Hematopoietic multipotent progenitor cell treated with erythropoietin and hydrocortisone succinate and interleukin-3 and kit ligand, for 8 days (in vitro differentiated cells): ENCODE measurements at places on chromosomes 4 and X.

- DNase-seq, result peak; percentile 27
Observed at GRCh38 chrX:2609431-2610238, 81.5 kb upstream of the CD99 start.

DNA sequence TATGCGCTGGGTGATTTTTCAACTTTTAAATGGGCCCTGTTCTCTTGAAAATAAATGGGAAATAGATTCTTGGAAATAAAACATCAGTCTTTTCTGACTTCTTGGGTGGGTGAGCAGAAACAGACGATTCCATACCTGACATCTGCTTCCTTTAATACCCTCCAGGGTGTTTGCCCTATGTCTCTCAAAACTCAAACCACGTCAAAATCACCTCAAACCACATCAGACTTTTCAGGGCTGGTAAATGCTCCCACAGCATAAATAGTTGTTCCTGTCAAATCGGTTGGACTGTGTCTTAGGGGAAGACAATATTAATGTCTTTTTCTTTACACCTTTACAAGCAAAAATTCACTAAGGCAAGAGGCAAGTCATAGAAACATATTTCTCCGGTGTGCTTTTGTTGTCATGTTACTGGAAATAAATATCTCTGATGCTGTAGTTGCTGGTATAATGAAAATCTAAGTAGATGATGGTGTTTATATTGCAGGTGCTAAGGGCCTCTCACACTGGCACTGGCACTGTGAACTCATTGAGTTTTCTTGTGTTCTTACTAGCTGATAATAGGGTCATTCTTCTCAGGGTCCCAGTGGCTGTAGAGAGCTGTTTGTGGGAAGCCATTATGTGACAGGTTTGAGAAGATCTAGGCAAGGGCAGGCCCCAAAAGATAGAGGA lies 380.4 kb downstream of the RAPGEF2 start:
- no peak for DNase-seq

GRCh38 chr4:40909363-40909876 lies 159.7 kb downstream of the NSUN7 start:
- peak; percentile 44 for DNase-seq

DNA sequence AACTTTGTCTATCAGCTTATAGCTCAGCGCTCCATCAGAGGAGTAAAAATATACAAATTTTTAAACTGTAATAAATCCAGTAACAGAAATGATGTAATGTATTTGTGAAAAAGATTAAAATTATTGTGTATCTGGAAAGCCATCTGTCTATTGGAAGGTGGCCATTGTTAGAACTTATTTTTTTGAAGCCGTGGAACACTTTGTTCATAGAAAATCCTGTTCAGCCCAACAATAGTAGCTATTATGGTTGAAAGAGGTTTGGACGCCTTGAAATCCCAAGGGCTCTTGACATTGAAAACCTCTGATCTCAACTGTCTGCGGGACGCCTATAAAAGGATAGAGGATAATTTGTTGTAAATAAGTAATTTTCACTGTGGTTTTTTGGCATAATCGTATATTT lies 98.3 kb downstream of the RAPGEF2 start:
- DNase-seq, result no peak

- no peak for DNase-seq
Observed at GRCh38 chr4:74188912-74189311, 31.0 kb downstream of the MTHFD2L start.

DNA sequence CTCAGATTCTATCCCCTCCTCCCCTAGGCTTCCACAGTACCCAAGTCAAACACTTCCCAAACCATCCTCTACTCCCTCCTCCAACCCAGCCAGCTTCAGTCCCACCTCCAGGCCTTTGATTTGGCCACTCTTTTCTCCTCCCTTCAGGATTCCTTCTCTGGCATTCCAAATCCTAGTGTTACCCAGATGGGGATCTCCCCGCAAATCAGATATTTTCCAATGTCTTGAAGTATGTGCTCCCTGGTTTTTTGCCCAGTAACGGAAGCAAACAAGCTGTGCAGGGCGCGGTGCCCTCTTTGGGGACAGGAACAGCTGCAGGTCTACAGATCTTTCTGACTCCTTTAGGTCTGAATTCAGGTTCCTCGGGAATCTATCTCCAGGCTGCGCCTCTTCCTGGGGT lies 2.2 kb upstream of the SYN1 start:
- no peak for DNase-seq

GRCh38 chr4:15479089-15479912 lies 9.6 kb downstream of the CC2D2A start:
- peak; percentile 49 for DNase-seq

DNA sequence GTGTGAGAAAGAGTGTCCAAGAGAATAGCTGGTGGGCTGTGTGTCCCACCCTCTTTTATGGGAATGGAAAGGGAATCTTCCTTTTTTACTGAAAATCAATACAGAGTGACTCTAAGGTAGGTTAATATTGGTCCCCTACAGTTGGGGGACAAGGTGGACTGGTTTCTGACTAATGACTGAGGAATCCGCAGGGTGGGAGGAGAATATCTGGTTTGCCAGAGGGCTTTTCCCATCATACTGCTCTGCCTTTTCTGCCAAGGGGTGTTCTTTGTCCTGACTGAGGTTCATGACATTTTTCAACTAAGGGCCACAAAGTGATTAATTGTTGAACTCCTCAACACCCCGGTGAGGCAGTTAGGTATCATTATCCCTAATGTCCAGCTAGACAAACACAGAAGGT lies 261.6 kb downstream of the SPATA18 start:
- DNase-seq, result no peak

DNA sequence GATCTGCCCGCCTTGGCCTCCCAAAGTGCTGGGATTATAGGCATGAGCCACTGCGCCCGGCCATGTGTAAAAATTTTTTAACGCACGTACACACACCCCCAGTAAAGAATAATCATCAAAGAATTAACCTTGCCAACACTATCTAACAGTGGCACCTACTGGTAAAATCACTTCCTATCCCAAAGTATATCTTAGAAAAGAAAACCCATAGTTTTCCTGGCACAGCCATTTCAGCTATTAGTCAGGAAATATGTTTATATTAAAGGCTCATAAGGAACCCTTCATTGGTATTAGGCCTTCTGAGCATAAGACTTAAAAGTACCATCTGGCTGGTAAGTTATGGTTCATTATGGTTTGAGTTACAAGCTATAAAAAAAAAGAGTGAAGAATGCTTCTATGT lies 14.1 kb downstream of the S100G start:
- DNase-seq, result no peak

DNA sequence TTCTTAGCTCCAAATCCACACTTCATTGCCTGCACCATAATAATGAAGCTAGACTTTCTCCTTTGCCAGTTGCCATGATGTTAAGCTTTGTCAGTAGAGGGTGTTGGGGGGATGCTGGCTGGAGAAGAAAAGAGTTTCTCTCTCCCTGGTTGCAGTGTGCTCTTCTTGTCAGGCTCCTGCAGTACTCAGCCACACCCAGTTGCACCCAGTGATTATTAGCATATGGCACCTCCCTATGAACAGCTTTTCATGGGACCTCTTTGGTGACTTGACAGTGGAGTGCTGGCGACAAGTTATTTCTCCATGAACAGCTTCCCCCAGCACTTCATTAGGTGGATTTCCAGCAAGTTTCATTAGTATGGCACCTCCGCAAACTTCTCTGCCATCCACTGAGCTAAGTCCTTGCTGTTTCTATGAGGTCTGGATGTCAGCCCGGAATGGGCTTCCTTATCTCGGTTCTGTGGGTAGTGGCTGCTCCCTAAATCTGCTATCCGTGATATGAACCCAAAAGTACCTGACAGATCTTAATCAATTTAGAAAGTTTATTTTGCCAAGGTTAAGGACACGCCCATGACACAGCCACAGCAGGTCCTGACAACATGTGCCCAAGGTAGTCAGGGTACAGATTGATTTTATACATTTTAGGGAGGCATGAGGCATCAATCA lies 18.8 kb upstream of the OTUD4 start:
- DNase-seq, result peak; percentile 85

- DNase-seq, result no peak
Observed at GRCh38 chrX:48720577-48721250, 24.2 kb downstream of the SUV39H1 start.

DNA sequence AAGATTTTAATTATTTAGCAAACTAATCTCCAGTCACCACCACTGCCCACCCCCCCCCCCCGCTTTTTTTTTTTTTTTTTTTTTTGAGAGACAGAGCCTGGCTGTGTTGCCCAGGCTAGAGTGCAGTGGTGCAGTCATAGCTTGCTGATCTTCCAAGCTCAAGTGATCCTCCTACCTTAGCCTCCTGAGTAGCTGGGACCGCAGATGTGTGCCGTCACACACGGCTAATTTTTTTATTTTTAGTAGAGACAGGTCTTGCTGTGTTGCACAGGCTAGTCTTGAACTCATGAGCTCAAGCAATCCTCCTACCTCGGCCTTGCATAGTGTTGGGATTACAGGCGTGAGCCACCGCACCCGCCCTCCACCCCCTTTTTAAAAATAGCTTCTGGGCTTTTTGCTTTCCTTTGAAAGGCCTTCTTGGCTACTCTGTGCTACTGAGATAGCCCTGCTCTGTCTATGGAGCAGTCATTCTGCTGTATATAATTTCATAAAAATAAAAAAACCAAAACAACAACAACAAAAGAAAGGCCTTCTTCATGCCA lies 18.7 kb downstream of the TXLNG start:
- no peak for DNase-seq

GRCh38 chrX:137195991-137196390 lies 162.2 kb upstream of the GPR101 start:
- no peak for DNase-seq

- no peak for DNase-seq
Observed at GRCh38 chrX:29535212-29536162, 679.9 kb upstream of the MAGEB2 start.

DNA sequence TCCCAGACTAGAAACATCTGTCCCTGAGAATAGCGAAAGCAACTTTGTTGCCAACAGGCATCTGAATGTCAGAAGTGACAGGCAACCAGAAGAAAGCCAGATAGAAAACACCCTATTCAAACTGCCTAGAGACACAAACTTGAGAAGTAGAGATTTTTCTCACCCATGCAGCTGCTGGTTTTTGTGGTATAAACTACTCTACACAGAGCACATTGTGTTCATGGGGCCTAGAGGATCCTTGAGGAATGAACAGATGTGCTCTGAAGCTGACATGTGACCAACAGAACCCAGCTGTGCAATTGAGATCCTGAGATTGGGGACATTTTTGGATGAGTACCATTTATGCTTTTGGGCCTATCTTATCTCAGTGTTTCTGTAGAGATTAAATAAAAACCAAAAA lies 63.6 kb upstream of the NRK start:
- DNase-seq, result no peak

DNA sequence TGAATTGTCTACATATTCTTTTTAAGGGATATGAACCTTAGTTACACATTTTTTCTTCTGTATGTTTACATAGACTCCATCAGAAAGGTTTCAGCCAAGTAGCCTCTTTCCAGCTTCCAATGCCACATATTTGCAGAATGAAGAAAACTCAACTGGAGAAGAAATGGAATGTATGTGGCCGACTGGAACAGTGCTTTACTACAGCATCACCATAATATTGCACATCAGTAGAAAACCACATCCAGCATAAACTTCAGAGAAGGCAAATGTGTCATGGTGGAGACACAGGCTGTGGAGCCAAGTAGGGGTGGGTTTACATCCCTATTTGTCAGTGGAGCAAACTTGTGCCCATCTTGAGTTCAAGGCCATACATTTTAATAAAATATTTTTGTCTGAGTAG lies 204.8 kb upstream of the LDB2 start:
- no peak for DNase-seq

DNA sequence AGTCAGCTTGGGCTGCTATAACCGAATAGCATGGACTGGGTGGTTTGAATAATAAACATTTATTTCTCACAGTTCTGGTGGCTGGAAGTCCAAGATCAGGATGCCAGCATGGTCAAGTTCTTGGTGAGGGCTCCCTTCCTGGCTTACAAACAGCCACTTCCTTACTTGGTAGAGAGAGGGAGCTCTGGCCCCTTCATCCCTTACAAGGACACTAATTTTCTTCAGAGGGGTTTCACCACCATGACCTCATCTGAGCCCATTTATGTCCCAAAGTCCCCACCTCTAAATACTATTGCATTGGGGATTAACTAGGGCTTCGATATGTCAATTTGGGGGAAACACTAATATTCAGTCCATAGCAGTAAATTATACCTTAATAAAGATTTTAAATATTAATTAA lies 61.8 kb downstream of the CLNK start:
- no peak for DNase-seq

DNA sequence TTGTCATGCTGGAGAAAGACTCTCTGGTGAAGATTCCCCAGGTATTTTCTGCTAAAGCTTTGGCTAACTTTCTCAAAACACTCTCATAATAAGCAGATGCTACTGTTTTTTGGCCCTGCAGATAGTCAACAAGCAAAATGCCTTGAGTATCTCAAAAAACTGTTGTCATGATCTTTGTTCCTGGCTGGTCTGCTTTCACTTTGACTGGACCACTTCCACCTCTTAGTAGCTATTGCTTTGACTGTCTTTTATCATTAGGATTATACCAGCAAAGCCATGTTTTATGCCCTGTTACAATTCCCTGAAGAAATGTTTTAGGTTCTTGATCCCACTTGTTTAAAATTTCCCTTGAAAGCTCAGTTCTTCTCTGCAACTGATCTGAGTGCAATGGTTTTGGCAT lies 231.5 kb downstream of the SLC7A11 start:
- no peak for DNase-seq

DNA sequence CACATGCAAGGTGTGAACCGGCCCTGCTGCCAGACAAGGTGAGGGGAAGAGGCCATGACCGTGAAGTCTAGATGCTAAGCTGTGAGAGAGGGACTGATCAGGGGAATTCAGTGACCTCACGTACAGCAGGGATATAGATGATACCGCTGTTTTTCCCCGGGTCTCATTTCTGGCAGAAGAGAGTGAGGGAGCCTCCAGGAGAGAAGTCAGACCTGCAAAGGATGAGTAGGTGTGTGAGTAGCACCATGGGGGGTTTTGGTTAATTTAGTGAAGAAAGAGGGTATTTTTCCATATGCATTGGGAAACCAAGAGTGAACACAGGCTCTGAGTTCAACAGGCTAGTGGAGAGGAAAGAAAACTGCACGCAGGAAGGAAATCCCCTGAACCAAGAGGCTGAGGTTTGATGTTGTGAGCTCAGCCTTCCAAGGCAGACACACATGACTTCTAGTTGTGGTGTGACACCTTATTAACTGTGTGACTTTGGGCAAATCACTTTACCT lies 127.6 kb upstream of the GATB start:
- DNase-seq, result no peak

- DNase-seq, result no peak
Observed at GRCh38 chr4:86965019-86965976, 30.5 kb downstream of the AFF1 start.

GRCh38 chrX:94977986-94978385 lies 1304.0 kb downstream of the FAM133A start:
- no peak for DNase-seq

GRCh38 chrX:2517055-2517454 lies 16.3 kb upstream of the DHRSX start:
- DNase-seq, result no peak
